Activated naive CD4-positive, alpha-beta T cell (primary cell): ENCODE measurements at places on chromosomes 6 and 20.

GRCh38 chr20:44234566-44235317, 12.4 kb upstream of the GDAP1L1 start:
- no peak for DNase-seq

GRCh38 chr6:158474961-158475343, 84.9 kb upstream of the TMEM181 start:
- DNase-seq, result no peak

GRCh38 chr20:50799176-50799889, 4.5 kb downstream of the BCAS4 start:
- DNase-seq, result no peak

- DNase-seq, result no peak
Observed at GRCh38 chr6:13918686-13919250, 6.0 kb upstream of the RNF182 start.

DNA sequence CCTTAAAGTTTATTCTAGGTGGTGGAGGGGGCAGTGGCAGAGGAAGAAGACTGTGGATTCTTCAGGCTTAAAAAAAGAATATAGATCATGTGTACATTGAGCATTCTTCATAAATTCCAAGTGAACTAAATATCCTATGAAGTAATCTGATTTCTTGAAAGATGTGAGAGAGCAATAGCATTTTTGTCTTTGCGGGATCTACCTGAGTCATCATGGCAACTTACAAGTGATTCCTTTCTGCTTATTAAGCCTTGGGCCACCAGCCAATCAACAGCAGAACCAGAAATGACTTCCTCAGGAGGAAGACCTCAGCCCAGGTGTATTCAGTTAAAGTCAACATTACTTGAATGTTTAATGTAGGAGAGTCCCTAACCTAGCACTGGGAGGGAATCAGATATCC, 756.9 kb downstream of the TFAP2A start:
- no peak for DNase-seq

GRCh38 chr20:59006167-59006863, 739 bp downstream of the CTSZ start:
- DNase-seq, result no peak

- no peak for DNase-seq
Observed at GRCh38 chr6:106568530-106568929, 60.8 kb downstream of the RTN4IP1 start.

GRCh38 chr6:149445573-149445972, 39.2 kb downstream of the ZC3H12D start:
- DNase-seq, result no peak
